ENCODE measurements at places on chromosomes 16 and 17.

DNA sequence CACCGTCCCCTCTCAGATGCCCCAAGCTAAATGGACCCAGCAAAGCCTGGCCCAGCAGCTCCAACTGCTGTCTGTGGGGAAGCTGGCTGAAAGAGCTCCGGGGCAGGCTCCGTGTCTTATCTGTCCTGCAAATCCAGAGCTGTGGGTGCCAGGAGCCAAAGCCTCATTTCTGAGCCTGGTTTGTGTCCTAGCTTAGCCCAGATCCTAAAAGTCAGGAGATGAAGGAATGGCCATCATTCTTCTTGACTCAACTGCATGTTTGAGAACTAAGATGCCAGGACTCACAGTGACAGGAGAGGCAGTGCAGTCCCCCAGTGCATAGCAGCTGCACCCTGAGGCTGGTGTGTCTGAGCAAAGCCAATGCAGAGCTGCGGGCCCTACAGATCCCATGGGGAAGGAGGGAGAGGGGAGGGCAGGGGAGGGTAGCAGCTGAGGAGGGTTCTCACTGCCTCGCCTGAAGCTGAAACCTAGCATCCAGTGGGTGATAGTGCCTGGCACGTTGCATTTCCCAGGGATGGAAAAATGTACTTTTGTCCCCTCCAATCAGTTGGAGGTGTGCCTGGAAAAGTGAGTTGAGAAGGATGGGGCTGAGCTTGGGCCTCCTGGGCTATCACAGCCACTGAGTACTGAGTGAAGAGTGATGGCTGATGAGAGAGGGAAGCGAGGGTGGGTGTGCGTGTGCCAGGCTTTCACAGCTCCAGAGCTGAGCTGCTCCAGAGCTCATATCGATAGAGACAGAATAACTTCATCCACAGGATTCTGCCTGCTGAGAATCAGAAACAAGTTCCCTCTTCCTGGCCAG, 24.5 kb upstream of the CD300E start:
- no peak for DNase-seq

DNA sequence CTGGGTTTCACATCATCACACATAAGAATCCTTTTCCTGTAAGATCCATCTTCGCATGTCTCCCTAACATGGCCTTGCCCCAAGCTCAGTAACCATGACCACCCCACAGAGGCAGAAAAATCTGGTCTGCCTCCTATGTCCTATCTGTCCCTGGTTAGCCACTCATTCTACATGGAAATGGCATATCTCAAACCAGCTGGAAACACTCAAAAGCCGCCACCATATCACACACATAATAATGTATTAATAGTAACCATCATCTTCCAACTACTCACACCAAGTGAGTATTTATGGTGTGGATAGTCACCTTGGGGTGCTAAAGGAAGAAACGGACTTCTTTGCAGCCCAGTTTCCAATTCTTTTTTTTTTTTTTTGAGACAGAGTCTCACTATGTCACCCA, 11.4 kb downstream of the FAM117A start:
- no peak for DNase-seq

- DNase-seq, result peak; percentile 39
These were observed 188.2 kb downstream of the FTO start for GRCh38 chr16:53892155-53892554.

GRCh38 chr16:65176603-65177002, 54.7 kb upstream of the CDH11 start:
- DNase-seq, result no peak

GRCh38 chr16:84041881-84042280, 714 bp downstream of the SLC38A8 start:
- no peak for DNase-seq

GRCh38 chr16:12398029-12398682, 405.5 kb downstream of the CPPED1 start:
- DNase-seq, result no peak

GRCh38 chr17:9055281-9055680, 34.0 kb downstream of the NTN1 start:
- no peak for DNase-seq

DNA sequence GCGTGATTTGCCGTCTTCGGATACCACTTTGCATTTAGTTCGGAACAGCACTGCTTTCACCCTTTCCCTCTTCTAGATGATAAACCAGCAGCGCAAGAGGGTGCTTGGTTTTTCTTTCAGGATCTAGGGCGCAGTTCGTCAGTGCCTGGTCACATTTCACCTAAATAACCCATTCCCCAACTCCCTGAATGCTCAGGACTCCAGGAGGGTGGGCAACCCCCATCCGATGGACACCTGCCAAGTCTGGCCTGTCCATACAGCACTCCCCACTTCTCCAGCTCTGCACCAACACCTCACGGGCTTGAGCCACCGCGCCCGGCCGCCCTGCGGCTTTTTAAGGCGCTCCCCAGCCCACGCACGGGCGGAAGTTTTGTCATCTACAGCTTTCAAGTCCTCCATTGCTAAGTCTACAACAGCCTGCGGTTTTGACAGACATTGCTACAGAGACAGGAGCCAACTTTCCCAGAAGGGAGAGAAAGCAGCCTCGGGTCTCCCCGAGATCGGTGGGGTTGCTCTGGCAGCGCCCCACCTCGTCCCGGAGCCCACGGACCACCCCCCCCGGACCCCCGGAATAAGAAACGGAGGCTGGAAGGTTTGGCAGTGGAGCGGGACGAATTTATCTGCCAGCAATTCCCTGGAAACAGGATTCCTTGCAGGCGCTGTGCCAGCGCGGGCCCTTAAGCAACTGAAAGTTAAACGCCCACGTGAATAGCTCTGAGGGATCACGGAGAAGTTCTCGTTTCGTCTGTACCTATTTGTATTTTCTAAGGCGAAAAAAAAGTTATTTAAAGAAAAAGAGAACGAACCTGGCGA, 38.6 kb upstream of the SLFN13 start:
- peak; percentile 84 for DNase-seq

- no peak for DNase-seq
These were observed 803 bp upstream of the TLCD2 start for GRCh38 chr17:1710807-1711553.

- DNase-seq, result peak; percentile 58
These were observed 6.8 kb downstream of the ZNF267 start for GRCh38 chr16:31880322-31880979.

GRCh38 chr17:31248986-31249834, 47.8 kb downstream of the OMG start:
- DNase-seq, result no peak
